ENCODE measurements at places on chromosomes 6 and 20.
A peak's percentile ranks its signal among the peaks of the same experiment; 100 is the strongest.

- DNase-seq: peak; percentile 60
These were observed 10.6 kb downstream of the CTCFL start for GRCh38 chr20:57514273-57514751.

DNA sequence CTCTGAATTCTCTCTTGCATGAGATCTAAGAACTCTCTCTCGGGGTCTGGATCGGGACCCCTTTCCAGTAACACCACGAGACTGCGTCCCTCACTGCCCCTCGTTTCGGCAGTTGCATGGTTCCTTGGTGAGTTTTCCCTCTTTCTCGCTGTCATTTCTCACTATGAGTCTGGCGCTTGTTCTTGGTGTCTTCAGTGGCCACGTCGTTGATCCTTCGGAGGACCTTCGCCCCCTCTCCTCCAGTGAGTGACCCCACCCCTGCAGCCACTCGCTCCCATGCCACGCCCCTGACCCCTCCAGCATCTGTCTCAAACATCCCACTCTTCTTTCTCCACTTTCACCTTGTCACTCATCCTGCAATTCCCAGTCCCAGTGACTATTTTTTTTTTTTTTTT lies 23.0 kb downstream of the SYNJ2 start:
- DNase-seq: no peak

DNA sequence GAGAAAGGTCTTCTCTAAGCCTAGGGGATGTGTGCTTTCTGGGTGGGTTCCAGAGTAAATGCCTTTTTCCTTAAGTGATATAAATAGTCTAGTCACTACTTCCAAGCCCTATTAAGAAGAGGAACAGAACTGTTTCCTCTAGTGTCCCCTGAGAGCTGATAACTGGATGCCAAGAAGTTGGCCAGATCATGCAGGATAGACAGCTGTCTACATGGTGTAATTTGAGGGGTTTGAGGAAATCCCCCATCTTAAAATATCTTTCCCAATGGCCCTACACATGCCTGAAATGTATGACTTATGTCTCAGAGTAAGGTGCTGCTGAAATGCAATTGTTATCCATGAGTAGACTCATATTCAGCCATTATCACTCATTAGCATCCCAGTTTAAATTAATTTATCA lies 20.2 kb upstream of the PIM1 start:
- no peak for DNase-seq

GRCh38 chr6:41451039-41451438 lies 95.1 kb upstream of the FOXP4 start:
- DNase-seq: no peak

DNA sequence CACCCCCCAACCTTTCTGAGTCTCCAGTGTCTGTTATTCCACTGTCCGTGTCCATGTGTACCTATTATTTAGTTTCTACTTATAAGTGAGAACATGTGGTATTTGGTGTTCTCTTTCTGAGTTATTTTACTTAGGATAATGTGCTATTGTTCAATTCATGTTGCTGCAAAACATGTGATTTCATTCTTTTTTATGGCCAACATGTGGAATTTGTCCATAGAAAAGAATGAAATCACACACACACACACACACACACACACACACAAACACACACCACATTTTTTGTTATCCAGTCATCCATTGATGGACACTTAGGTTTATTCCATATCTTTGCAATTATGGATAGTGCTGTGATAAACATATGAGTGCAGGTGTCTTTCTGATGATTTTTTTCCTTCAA lies 23.5 kb downstream of the IGF2R start:
- no peak for DNase-seq

- no peak for DNase-seq
These were observed 407.5 kb upstream of the PLCB4 start for GRCh38 chr20:8661229-8661952.

DNA sequence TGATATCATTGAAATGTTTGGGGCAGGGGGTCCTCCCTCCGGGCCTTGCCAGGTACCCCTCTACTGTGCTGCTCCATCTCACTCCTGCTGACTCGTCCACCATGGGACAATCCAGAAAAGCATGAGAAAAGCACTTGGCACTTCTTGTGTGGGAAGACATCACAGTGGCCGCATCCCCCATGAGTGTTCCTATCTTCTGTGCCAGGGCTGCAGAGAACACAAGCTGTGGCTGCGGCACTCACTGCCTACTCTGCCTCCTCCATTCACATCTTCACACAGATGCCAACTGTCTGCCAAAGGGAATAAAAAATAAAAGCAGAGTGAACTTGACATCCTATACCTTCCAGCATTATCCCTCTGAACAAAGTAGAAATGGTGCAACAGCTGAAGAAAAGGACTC lies 117.4 kb upstream of the PROKR2 start:
- DNase-seq: no peak

- DNase-seq: no peak
These were observed 16.7 kb upstream of the PI3 start for GRCh38 chr20:45157962-45158361.

Data from B cell (primary cell).